HCT116 (cell line): ENCODE measurements at places on chromosomes 7 and 10.
A peak's percentile ranks its signal among the peaks of the same experiment; 100 is the strongest.

DNA sequence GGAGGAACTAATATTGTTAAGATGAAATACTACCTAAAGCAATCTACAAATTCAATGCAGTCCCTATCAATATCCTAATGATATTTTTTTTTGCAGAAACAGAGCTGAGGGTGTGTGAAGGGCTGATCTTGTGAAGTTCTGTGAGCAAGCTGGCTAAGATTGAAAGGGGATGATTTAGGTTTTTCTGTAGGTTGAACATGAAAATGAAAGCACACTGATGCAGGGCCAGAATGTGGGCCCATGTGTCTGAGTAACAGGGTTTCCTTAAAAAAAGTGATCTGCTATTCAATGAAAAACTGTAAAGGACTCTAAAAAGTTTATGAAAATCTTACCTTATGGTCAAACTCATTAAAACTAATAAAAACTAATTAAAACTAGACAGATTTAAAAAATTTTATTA, 47.4 kb downstream of the GRB10 start:
- H3K4me1 ChIP-seq, result no peaks in the 10 kb centered on the region
- no peak overlapping the region for H3K4me3 ChIP-seq
- H3K27ac ChIP-seq, result no peak overlapping the region
- no peak for DNase-seq
- no peaks in the 10 kb centered on the region for H3K27me3 ChIP-seq
- H3K36me3 ChIP-seq, result no peaks in the 10 kb centered on the region; the same call in 1 of the 2 replicates

DNA sequence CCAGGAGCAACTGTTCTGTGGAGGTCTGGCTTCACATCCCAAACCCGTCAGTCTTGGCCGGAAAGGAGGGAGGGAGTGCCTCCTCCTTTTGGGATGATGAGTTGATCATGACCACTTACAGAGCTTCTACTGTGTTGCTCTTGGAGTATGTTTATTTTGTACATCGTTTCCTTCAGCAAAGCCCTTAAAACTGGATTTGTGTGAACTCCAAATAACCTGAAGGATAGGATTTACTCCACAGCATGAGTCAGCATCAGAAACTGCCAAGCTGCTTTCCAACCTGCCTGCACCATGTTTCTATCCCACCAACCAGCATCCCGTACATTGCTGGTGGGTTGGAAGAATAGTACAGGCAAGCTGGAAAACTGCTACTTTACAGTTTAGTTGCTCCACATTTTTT, 3.5 kb downstream of the CCDC201 start:
- no peak overlapping the region for H3K4me3 ChIP-seq
- no peaks in the 10 kb centered on the region for H3K4me1 ChIP-seq
- H3K27me3 ChIP-seq, result no peaks in the 10 kb centered on the region
- no peak overlapping the region for H3K27ac ChIP-seq

GRCh38 chr7:37484426-37485073, 35.9 kb upstream of the ELMO1 start:
- H3K27me3 ChIP-seq, result peaks cover 6% of the 10 kb centered on the region; the same call in 1 of the 2 replicates
- no peak overlapping the region for H3K27ac ChIP-seq
- H3K4me3 ChIP-seq, result no peak overlapping the region
- no peak for DNase-seq
- H3K36me3 ChIP-seq, result no peaks in the 10 kb centered on the region

DNA sequence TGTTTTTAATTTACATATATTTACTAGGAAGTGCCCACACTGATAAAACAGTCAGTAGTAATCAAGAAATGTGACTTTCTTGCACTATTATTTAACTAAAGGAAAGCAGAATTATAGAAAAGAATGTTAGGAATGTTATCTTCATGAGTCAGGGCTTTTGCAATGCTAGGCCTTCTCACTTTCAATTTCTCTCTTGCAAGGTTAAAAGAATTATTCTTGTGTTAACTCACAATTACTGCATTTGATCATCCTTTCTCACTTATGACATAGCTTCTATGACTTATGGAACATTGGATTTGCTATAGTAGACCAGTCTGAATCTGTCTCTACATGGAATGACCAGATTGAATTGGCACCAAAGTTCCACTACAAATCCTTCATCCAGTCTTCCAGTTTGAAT, 192.4 kb downstream of the SDK1 start:
- no peak for DNase-seq
- H3K4me3 ChIP-seq, result no peak overlapping the region
- no peaks in the 10 kb centered on the region for H3K4me1 ChIP-seq
- H3K36me3 ChIP-seq, result no peaks in the 10 kb centered on the region

DNA sequence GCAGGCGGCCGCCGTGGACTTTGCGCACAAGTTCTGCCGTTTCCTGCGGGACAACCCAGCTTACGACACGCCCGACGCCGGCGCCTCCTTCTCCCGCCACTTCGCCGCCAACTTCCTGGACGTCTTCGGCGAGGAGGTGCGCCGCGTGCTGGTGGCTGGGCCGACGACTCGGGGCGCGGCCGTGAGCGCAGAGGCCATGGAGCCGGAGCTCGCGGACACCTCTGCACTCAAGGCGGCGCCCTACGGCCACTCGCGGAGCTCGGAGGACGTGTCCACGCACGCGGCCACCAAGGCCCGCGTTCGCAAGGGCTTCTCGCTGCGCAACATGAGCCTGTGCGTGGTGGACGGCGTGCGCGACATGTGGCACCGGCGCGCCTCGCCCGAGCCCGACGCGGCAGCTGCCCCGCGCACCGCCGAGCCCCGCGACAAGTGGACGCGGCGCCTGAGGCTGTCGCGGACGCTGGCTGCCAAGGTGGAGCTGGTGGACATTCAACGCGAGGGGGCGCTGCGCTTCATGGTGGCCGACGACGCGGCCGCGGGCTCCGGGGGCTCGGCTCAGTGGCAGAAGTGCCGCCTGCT, 14.1 kb downstream of the SH2B2 start:
- no peaks in the 10 kb centered on the region for H3K4me1 ChIP-seq
- no peak overlapping the region for H3K4me3 ChIP-seq
- no peaks in the 10 kb centered on the region for H3K27me3 ChIP-seq
- DNase-seq, result no peak
- H3K27ac ChIP-seq, result no peak overlapping the region

GRCh38 chr10:36183726-36184125, 541.6 kb upstream of the FZD8 start:
- DNase-seq, result no peak
- no peaks in the 10 kb centered on the region for H3K27me3 ChIP-seq
- no peaks in the 10 kb centered on the region for H3K36me3 ChIP-seq

GRCh38 chr7:133115596-133115995, 33.7 kb upstream of the CHCHD3 start:
- no peak overlapping the region for H3K27ac ChIP-seq
- no peaks in the 10 kb centered on the region for H3K36me3 ChIP-seq
- DNase-seq, result no peak
- H3K27me3 ChIP-seq, result peaks cover 26% of the 10 kb centered on the region; the same call in 1 of the 2 replicates

DNA sequence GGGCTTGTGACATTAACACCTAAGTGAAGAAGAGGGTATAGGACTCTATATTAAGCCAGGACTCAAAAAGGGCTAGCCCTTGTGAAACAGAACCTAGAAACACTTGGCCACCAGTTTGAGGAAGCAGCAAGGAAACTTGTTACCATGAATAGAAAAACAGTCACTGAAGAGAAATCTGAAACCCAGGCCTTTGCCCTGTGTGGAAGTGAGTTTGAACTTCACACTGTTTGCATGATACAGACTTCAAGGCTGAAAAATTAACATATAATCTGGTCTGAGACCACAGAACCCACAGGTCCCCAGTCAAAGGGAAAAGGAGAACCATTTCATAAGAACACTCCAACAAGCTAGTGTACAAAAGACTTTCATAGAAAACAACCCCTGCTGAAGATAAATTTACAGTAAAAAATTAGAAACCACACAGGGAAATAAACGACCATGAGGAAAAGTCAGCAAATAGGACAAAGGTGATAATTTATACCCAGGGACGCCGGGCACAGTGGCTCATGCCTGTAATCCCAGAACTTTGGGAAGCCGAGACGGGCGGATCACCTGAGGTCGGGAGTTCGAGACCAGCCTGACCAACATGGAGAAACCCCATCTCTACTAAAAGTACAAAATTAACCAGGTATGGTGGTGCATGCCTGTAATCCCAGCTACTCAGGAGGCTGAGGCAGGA, 76.1 kb downstream of the SKIDA1 start:
- H3K4me1 ChIP-seq, result no peaks in the 10 kb centered on the region
- no peak overlapping the region for H3K4me3 ChIP-seq
- H3K36me3 ChIP-seq, result no peaks in the 10 kb centered on the region
- no peak overlapping the region for H3K27ac ChIP-seq
- no peak for DNase-seq

DNA sequence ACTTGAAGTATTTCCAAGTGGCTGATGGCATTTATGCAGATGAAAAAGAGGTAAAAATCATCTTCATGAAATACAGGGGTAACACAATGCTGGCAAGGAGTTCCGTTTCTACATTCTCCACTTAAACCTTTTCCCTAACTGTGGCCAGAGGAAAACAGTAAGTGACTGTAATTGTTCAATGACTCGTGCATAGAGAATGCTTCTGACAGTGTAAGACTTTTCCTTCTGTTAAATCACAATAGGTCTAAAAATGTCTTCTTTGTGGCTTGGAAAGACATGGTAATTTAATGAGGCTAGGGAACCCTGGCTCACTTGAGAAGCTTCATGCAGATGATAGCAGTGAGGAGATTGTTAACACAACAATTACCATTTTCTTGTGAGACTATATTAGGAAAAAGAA, 50.3 kb upstream of the RSU1 start:
- H3K36me3 ChIP-seq, result no peaks in the 10 kb centered on the region
- no peak overlapping the region for H3K4me3 ChIP-seq
- H3K27ac ChIP-seq, result no peak overlapping the region
- H3K27me3 ChIP-seq, result no peaks in the 10 kb centered on the region
- DNase-seq, result peak; percentile 19
